Pancreas (tissue), 10 donors: ENCODE measurements at places on chromosomes 6 and 20. TPM values are rescaled to one million over a fixed set of nuclear protein-coding genes. Genes with fewer than 3 reads are reported as not detected.

The PAQR8 gene
- total RNA-seq, result 2.4 TPM

GRCh38 chr6:127053875-127054235 lies 64.6 kb upstream of the RSPO3 start:
- no peak overlapping the region for H3K27ac ChIP-seq
- H3K36me3 ChIP-seq, result no peaks in the 10 kb centered on the region
- H3K4me3 ChIP-seq, result no peak overlapping the region

The DLL1 gene
- total RNA-seq, result 11.9 TPM

DNA sequence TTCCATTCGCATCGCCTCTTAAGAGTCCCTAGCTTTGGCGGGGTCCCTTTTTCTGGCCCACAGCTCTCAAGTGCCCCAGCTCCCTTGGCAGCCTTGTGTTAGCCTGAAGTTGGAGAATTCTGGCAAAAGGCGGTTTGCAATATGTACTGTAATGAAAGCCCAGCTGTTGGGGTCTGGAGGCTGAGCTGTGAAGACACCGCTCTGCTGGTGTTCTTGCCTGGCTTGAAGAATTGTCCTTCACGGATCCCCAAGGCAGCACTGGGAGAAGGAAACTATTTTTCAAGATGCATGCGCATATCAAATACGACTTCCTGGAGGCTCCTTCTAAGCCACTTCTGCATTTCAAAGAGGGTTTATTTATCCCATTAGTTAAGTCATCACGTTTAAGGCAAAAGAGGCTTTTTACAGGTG lies 21.4 kb upstream of the CITED2 start:
- H3K4me3 ChIP-seq, result no peak overlapping the region
- H3K27me3 ChIP-seq, result no peaks in the 10 kb centered on the region
- H3K4me1 ChIP-seq, result no peaks in the 10 kb centered on the region

DNA sequence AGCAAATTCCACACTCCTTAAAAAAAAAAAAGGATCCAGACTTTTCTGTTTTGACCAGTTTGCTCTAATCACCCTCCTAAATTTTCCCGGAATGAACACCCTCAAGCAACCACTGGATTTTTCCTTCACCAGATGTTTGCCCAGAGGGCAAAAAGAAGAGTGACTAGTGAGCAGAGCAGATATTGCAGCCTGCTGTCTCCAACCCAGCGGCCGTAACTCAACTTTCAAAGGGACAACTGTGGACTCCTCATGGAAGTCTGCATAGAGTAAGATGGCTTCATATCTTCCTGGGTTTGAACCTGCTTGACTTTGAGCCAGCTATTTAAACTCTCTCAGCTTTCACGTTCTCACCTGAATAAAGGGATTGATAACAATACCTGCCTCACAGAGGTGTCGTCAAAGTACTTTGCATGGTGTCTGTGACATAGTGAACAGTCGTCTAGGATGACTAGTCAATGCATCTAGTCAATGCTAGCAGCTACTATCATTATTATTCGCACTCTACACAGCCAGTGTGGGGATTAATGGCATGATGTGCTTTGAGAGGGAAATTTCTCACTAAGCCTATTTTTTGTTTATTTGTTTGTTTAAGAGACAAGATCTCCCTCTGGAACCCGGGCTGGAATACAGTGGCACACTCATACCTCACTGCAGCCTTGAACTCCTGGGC lies 92.2 kb upstream of the HIVEP1 start:
- no peaks in the 10 kb centered on the region for H3K36me3 ChIP-seq
- no peak for DNase-seq
- no peaks in the 10 kb centered on the region for H3K4me1 ChIP-seq
- no peaks in the 10 kb centered on the region for H3K27me3 ChIP-seq

DNA sequence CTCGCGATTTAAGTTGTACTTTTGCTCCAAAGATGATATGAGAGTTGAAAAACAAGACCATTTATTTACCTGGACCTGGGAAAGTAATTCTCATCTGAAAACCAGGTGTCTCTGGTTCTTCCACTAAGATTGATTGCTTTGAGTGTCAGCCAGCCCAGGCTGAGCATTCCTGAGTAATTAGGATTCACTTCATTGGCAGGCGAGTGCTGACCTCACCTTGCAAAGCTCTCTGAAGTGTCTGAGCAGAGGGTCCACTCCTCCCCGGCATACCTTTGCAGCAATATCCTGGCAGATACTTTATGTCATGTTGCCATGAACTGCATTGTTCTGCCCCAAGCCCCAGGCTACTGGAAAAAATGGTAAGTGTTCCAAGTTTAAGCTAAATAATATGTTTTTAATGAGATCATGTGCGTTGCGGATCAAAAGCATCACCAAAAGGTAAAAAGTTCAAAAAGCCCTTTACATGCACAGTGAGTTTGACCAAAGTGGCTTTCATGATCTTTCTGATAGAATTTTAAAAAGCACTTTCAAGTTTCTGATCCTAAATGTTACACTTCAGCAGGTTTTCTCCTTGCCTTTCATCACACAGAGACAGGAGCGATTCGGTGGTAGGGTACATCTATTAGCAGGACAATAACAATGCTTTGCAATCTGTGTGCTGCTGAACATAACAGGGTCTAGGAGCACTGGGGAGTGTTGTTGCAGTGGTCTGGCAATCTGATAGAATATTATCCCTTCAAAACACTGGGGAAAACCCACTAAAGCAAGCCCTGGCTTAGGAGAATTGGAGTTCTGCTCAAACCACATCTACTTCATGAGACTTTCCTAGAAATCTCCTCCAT lies 127.8 kb upstream of the EEF1E1 start:
- H3K4me3 ChIP-seq, result no peak overlapping the region
- DNase-seq, result no peak
- H3K27ac ChIP-seq, result no peak overlapping the region
- no peaks in the 10 kb centered on the region for H3K36me3 ChIP-seq
